ENCODE measurements at places on chromosomes 3 and 15. TPM values are rescaled to one million over a fixed set of nuclear protein-coding genes. Genes with fewer than 3 reads are reported as not detected.

The FURIN gene
- total RNA-seq: 771 TPM

The MITF gene
- total RNA-seq: not detected

The EHHADH gene
- 3.4 TPM for total RNA-seq

The FBN1 gene
- total RNA-seq: 1.6 TPM

The KIF7 gene
- 0.11 TPM for total RNA-seq

The GHSR gene
- not detected for total RNA-seq

The LRRC31 gene
- not detected for total RNA-seq

The RGMA gene
- 0.15 TPM for total RNA-seq

The SPATA16 gene
- total RNA-seq: not detected

The C2CD4A gene
- total RNA-seq: 5.8 TPM

The SI gene
- not detected for total RNA-seq

The LIPC gene
- total RNA-seq: 0.26 TPM

The PTPRG gene
- total RNA-seq: not detected

GRCh38 chr3:172918165-172918564, 167.6 kb downstream of the ECT2 start:
- ATAC-seq: no peak

DNA sequence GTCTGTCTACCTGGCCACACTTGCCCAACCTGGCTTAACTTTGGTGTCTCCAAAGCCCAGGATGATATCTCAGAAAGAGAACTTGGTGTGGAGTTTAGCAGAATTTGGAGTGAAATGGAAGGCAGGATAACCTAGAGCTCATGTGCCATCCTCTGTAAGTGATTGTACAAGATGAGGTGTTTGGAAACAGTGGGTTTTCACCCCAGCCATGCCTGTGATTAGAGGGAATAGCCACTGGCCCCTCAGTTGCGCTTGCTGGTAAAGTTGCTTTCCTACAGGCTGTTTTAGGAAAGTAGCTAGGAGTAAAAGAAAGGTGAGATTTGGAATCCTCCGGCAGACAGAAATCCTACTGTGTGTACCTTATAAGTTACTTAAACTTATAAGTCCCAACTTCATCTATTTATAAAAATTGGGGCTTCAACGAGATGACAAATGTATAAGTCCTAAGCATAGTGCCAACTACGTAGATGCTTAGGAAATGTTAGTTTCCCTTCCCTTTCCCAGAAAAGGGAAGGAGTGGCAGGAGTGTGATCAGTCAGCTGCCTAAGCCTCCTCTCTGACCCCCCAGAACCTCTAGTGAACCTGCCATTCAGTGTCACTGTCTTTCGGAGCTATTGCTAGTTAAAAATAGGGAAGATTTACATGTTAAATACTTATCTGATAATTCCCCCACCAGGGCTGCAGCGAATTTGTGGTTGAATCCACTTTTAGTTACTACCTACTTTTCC, 13.4 kb upstream of the BMF start:
- no peak for ATAC-seq

GRCh38 chr15:45314960-45315359, 62.9 kb downstream of the SLC28A2 start:
- ATAC-seq: no peak

- no peak for ATAC-seq
These were observed at the start of gene MME for GRCh38 chr3:155079746-155080487. MME (plus strand) TSS chr3:155080319; CDS start chr3:155084168, 3,849 bp downstream.

DNA sequence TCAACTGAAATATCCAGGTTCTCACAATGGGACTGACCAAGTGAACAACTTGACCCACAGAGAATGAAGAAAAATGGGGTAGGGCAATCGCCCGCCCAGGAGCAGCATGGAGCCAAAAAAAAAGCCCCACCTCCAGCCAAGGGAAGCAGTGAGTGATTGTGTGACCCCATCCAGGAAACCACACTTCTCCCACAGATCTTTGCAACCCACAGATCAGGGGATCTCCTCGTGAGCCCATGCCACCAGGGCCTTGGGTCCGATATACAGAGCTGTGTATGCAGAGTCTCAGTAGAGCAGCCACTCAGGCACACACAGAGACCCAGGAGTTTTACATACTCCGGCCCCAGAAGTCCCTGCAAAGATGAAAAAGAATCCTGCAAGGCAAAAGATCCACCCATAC, 35.7 kb downstream of the PYGO1 start:
- no peak for ATAC-seq

- ATAC-seq: no peak
These were observed 560.0 kb upstream of the CFAP20DC start for GRCh38 chr3:59609657-59610348.

GRCh38 chr3:38227989-38228388, 37.6 kb upstream of the SLC22A13 start:
- ATAC-seq: peak; percentile 56

GRCh38 chr3:190224863-190225692, 97.2 kb downstream of the CLDN1 start:
- no peak for ATAC-seq

- ATAC-seq: no peak
These were observed 120.7 kb upstream of the FAN1 start for GRCh38 chr15:30783019-30783418.

GRCh38 chr3:100002599-100003350, 111.5 kb downstream of the FILIP1L start:
- ATAC-seq: no peak

DNA sequence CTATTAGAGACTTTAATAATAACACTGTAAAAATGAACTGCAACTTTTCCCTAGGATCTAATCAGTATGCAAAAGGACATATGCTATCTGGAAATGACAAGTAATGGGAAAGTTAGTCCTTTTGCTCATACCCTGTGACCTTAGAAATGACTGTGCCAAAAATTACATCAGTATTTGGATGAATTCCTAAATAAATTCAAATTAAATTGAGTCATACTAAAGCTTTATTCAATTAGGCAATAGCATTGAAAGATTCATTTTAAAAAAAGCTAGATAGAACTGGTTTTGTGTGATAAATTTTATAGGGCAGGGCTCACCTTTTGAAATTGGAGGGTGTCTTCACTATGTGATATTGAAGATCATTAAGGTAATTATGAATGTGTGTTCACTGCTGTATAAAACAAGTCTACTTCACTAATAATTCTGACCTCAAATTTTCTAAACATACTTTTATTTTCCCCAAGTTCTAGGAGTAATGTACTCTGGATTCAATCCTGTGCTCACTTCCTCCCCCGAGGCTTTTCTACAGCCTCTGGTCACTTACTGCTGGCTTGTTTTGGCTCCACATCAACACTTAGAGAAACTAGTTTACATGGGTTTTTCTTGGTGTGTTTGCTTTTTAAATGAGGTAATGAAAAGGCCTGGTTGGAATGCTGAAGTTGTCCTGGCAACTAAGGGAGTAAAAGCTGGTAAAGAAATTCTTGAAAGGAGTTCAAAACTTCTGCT, 44.4 kb upstream of the SPTSSB start:
- no peak for ATAC-seq

- no peak for ATAC-seq
These were observed 21.0 kb upstream of the SLC25A38 start for GRCh38 chr3:39362192-39362591.

DNA sequence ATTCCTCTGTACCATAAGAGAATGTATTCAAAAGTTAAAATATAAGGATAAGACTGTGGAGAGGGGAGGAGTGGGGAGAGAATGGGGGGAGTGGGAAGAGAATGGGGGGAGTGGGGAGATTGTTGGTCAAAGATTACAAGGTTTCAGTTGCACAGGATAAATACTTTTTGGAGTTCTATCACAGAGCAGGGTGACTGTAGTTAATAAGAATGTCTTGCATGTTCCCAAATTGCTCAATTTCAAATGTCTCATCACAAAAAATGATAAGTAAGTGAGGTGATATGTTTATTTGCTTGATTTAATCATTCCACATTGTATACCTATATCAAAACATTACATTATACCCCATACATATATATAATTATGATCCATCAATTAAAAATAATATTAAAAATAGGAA, 23.0 kb upstream of the MEF2A start:
- ATAC-seq: no peak

- no peak for ATAC-seq
These were observed 141.4 kb downstream of the VPS8 start for GRCh38 chr3:184953401-184953800.

DNA sequence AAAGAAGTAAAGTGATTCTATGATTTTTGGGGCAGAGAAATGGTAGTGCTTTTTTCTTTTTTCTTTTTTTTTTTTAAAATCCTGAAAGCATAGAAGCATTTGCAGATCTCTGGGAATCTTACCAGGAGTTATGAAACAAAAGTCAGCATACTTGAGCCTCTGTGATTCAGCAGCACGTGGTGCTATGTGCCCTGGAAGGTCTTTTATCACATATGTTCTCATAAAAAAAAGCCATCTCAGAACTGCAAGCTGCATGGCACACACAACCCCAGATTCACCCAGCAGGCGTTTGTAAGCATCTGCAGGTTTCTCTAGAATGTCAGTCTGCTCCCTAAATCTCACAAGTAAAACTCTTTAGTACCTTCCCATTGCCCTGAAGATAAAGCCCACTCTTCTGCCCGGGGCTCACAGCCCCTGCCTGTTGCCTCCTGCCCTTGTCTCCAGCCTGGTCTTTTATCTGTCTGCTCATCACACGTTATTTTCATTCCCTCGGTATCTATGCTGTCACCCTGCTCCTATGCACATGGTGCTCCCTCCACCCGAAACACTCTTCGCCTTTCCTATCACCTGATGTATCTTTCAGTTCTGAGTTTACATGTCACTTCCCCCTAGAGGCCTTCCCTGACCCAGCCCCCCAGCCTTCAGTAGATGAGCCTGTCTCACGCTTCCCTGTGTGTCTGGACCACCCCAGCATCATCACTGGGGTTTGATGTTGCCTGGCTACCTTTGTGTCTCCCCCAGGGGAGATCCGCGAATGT, 72.4 kb downstream of the CHDH start:
- no peak for ATAC-seq

DNA sequence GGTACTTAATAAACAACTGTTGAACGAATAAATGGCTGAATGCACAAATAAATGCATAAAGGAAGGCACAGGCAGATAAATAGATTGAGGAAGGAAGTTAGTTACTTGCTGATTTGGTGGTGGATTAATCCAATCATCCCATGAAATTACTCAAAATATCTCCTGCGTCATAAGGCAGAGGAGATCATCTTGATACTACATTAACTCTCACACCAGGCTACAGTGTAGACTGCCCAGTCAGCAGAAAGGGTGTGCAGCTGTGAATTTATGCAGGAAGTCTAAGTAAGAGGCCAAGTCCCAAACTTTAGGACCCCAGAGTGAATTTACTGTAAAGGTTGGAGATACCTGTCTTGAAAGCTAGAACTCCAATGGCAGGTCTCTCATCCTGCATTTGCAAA, 38.6 kb downstream of the PRICKLE2 start:
- ATAC-seq: no peak
